Midbrain (tissue), 1 donor: ENCODE measurements at places on chromosomes 11 and 22.

DNA sequence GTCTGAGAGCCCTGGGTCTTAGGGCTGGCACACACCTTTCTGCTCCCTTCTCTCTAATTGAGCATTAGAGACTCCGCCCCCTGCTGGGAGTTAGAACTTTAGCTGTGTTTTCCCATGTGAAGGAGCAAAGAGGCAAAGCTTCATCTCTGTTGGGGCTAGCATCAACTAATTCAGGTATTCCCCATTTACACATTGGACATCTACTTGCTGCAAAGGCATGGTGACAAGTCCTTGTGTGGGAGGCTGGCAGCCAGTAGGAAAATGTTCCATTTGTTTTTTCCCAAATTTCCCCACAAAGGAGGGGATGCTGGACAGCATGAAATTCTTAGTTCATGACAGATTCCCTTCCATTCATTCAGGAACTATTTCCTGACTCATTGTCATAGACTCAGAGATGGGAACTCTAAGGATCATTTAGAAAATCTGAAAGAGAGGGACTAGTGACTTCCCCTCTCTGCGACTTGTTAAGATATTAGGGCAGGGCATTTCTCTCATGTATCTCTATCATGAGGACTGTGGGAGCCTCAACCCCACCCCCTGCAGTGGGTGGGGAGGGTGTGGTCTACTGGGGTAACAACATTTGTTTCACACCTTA, 3.6 kb downstream of the CD44 start:
- DNase-seq, result no peak

- peak; percentile 18 for DNase-seq
Measured at GRCh38 chr11:96388891-96389719, 607 bp downstream of the CCDC82 start.

DNA sequence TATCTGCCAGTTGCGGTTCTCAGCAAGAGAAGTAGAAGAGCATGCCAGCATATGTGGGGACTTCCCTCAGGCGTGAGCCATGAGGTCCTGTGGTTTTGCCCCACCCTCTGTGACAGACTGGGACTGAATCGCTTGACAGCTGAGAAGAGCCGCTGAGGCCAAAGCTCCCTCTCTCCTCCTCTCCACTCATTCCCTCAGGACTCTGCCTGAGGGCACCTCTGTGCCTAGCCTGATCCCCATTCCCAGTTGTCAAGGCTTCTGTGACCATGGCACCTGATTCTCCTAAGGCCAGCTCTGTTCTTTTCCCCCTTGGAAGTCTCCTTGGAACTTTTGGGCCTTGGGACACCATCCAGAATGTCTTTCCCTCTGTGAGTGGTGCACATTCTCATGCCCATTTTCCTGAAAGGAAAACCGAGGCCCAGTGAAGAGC, 27.0 kb downstream of the ART5 start:
- no peak for DNase-seq

GRCh38 chr11:64298966-64299846, 952 bp upstream of the CATSPERZ start:
- peak; percentile 77 for DNase-seq

GRCh38 chr22:17087498-17088131, 2.8 kb downstream of the IL17RA start:
- DNase-seq, result no peak

GRCh38 chr11:44952500-44953260, 2.0 kb upstream of the TP53I11 start:
- DNase-seq, result no peak
